CD4-positive, alpha-beta T cell treated with Interleukin-1 beta for 1 hour (primary cell): ENCODE measurements at places on chromosomes 3 and 15.

- no peak for DNase-seq
Observed at GRCh38 chr15:87135109-87135508, 1055.4 kb downstream of the AGBL1 start.

DNA sequence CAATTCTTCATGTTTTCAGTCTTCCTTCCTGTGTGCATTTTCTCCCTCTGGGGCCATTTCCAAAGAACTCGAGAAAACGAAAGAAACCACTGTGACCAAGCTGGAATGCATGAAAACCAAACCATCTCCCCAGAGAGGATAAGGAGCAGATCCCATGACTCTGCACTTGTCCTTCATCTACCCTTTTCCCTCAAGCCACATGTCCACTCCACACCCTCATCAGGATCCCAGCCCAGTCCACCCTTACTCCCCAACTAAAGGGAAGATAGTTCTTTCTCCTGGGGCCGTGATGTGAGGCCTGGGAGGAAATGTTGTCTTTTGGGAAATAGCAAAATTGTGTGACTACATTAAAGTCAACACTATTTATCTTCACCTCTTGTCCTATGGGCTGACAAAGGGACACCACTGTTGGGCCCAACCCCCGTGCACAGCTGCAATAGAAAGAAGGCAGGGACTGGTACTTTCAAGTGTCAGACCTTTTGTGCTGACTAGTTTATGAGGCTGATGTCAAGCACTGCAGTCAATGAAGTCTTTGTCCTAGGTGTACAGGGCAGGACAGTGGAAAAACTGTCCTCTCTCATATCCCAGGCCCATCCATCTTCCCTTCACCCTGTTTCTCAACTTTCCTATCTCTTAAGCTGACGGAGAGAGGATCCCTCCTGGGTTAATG is 487.1 kb upstream of the NR2F2 start:
- no peak for DNase-seq

- no peak for DNase-seq
Observed at GRCh38 chr3:195411836-195412235, 31.0 kb downstream of the ACAP2 start.

- DNase-seq: no peak
Observed at GRCh38 chr3:38966811-38967692, 84.7 kb downstream of the SCN11A start.

- no peak for DNase-seq
Observed at GRCh38 chr3:146638718-146639117, 33.6 kb upstream of the PLSCR5 start.

DNA sequence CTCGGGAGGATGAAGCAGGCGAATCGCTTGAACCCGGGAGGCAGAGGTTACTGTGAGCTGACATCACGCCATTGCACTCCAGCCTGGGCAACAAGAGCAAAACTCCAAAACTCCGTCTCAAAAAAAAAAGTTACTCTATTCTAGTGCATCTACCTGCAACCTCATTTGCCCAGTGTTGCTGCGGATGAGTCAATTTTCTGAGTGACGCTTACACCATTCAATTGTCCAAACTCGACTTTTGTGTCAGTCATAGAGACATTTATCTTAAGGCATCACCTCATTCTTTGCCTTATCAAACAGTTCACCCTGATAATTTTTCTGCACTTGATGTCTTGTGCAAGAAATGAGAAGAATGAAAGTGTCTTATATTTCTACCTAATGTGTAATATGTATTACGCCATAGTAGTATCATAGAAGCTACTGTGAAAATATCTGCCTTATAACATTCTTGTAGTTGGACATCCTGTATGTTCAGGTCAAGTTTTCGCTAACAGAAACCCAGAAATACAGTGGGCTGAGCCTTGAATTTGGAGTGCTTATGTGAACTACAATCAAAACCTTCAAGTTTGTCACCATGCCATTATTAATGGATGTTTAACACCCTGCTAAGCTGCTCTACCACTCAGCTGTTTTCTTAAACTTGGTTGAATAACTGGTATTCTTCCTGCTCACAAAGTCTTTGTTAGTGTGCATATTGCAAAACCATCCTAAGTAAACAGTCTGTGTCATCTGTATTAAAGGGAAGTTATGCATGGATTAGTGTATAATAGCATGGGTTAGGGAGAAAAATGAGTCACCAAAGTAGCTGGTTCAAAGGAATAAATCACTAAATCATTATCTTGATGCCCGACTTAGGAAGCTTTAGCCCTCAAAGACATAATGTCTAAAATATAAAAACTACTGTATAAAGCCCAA is 531.0 kb upstream of the NR2F2 start:
- no peak for DNase-seq

- DNase-seq: no peak
Observed at GRCh38 chr15:73371812-73372211, 3.1 kb upstream of the HCN4 start.
